ENCODE measurements at places on chromosomes 2 and 18.

- no peak for DNase-seq
Measured at GRCh38 chr2:158766524-158766923, 28.6 kb upstream of the DAPL1 start.

DNA sequence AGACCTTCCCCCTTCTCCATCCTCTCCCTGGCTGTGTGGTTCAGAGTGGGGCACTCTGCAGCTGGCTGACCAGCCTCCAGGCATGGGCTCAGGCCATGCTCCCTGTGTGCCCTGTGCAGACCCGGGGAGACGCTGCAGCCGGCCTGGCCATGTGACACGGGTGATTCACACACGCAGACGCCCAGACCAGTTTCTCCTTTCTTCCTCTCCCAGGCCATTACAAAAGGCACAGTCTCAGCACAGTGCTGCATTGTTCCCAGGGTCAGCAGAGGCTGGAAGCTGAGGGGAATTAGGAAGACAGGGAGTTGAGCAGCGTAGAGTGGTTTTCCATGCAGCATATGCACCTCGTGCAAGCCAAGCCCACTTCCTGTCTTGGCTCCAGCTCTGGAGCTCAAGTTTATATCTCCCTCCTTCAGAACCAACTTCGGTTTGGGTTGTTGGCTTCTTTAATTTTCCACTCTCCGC is 288.5 kb downstream of the TNS1 start:
- no peak for DNase-seq

DNA sequence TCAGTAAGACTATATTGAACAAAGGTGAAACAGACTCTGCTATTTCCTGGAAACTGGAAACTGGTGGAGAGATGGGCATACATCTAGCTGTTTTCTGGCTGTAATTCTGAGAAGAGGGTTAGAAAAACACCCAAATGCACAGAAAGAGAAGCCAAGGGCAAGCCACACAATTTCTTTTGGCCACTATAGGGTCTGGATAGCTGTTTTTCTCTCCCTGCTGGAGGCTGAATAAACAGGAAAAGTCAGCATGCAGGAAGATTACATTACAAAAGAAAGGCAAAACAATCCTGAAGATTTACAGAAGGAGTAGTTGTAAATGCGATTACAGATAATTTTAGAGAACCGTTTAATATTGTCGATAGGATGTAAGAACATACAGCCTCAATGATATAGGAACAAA is 186.2 kb upstream of the REG3G start:
- no peak for DNase-seq

- DNase-seq, result no peak
Measured at GRCh38 chr2:9907402-9907801, 44.1 kb upstream of the GRHL1 start.

- DNase-seq, result no peak
Measured at GRCh38 chr2:29898999-29899398, 22.4 kb downstream of the ALK start.

- no peak for DNase-seq
Measured at GRCh38 chr2:15726321-15727057, 134.8 kb downstream of the DDX1 start.

DNA sequence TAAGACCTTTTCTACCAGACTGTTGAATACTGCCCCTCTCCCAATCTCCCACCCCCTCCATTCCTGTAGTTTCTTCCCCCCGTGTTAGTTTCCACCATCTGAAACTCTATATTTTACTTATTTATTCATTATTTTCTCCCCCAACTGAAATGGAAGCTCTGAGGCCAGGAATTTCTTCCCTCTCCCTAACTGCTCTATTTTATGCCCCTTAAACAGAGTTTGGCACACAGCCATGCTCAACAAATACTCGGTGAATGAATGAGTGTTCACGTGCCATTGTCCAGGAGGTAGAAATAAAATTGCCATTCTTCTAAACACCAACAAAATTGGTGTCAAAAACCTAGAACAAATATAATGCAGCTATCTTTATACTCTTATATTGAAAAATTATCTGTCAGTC is 5.6 kb downstream of the ITGB1BP1 start:
- no peak for DNase-seq

DNA sequence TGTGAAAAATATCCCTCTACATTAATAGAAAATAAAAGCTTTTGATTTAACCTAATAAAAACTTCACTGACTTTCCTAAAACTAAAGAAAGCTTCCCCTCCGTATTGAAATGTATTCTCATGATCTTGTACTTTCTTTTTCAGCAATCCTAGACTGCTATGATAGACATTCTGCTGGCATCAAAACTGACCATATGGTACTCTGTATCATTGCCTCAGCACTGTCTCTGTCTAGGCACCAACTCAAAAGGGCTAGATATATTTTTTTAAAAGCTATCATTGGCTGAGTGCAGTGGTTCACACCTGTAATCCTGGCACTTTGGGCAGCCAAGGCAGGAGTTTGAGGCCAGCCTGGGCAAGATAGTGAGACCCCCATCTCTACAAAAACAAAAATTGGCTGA is 32.9 kb downstream of the CDKL4 start:
- DNase-seq, result no peak

GRCh38 chr2:217727801-217728200 is 275.0 kb downstream of the TNS1 start:
- no peak for DNase-seq

DNA sequence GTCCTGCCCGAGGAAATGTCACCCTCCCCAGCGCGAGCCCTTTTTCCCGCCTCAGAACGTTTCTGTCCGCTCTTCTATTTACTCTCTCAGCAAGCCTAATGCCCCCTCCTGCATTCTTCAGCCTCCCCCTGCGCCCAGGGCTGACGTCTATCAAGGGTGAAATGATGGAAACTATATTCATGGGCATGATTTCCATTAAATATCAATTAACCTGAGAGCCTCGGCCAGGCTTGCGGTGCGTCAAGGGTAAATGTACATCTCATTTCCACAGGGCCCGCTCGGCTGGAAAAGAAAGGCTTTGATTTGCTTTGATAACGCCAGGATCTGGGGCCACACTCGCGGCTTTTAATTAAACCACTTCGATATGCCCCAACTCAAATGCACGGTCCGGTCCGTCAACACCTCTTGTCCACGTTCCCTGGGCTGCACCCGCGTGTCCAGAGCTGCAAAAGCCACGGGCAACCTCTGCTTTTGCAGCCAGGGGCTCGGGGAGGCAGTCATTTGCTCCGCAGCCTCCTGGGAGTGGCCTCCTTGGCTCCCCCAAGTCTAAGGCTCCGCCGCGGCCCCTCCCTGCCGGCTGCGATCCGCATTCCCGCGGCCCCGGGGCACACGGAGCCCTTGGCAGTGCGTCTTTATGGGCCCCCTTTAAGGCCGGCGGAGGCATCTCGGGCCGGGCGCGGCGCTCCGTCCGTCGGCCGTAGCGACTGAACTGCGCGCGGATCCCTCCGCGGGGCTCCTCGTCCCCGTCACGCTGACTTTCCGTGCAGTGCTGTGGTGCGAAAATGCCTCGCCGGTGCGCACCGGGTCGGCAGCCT is at the start of gene HOXD8:
Gene HOXD8, plus strand, starts transcription at position 724 of the 815 bp plus-strand sequence. CDS start 662 bp downstream, outside the sequence.
- DNase-seq, result no peak

DNA sequence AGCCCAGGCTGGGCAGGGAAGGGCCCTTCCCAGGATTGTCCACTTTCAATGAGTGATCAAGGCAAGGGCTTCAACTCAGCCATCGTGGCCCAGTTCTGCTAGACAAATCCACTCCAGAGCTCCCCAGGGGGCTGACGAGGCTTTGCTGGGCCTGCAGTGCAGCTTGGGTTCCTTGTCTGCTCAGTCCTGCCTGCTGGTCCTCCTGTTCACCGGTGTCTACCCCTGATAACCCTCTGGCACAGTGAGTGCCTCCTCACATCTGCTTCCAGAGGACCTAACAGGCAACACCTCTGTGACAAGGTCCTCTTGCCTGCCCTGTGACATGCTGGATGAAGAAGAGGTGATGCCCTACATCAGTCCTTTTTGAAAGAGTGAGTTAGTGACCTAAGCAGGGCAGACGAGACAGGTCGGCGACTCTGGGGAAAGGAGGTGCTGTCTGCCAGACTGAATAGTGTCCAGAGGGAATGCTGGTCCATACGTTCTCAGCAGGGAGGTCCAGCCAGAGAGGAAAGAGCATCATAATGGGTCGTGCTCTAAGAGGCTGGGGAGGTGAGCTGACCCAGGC is 20.9 kb upstream of the KCNF1 start:
- DNase-seq, result no peak

DNA sequence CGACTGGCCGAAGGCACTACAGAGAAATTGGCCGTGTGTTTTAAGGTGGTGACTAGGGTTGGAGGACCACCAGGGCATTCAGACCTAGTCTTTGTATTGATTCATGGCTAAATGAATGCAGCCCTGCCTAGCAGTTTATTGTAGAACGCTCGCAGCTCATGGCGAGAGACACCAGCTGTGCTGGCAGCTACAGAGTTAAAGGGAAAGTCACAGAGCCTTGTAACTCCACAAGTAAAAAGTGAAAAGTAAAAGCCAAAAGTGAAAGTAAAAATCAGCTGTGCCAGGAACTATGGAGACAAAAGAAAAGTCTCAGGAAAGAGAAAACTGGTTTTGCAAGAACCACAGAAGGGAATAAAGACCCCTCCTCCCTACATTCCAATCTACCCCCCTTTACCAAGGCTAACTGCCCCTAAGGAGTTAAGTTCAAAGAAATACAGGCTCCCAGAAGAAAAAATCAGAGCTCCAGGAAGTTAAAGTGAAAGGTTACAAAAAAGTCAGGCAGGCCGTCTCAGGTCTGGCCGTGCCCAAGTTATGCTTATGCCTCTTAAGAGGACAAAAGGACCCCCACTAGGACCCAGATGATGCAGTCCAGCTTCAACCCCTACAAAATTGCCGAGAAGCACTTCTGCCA is 46.4 kb upstream of the SELENOI start:
- peak; percentile 57 for DNase-seq

DNA sequence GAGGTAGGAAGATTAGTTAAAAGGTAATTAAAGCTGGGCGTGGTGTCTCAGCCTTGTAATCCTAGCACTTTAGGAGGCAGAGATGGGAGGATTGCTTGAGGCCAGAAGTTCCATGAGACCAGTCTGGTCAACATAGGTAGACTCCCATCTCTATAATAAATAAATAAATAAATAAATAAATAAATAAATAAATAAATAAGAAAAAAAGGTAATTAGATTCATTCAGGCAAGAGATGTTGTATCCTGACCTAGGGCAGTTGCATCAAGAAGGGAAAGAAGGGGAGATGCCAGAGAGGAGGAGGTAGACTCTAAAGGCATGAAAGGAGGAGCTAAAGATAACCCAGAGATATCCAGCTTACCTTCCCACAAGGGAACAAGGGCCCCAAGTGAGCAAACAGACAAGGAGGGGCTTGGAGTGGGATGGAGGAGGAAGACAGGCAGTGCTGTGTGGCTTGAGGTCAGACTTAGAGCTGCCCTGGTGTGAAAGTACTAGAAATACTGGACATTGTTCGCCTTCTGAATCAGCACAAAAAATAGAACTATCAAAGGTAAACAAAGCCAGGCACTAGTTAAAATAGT is 7.4 kb upstream of the RAB1A start:
- DNase-seq, result no peak

DNA sequence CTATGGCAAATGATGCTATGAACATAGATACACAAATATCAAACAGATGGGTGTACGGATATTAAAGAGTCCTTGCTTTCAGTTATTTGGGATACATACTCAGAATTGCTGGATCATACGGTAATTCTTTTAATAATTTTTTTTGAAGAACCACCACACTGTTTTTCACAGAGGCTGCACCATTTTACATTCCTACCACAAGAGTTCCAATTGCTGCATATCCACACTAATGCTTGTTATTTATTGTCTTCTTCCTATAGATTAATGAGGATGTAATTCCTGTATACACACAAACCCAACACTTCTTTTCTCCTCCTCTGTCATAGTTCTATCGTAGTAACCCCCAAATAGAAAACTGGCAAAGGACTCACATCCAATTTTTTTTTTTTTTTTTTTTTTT is 21.7 kb downstream of the CD302 start:
- no peak for DNase-seq

DNA sequence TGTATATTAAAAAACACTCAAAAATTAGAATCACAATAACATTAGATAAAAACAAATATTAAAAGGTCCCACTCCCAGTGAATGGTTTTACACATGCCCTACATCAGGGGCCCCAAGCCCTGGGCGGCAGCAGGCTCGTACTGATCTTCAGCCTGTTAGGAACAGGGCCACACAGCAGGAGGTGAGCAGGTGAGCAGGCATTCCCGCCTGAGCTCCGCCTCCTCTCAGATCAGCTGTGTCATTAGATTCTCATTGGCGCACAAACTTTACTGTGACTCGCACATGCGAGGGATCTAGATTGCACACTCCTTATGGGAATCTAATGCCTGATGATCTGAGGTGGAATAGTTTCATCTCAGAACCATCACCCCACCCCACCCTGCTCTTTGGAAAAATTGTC is 74.2 kb downstream of the MBD2 start:
- no peak for DNase-seq

DNA sequence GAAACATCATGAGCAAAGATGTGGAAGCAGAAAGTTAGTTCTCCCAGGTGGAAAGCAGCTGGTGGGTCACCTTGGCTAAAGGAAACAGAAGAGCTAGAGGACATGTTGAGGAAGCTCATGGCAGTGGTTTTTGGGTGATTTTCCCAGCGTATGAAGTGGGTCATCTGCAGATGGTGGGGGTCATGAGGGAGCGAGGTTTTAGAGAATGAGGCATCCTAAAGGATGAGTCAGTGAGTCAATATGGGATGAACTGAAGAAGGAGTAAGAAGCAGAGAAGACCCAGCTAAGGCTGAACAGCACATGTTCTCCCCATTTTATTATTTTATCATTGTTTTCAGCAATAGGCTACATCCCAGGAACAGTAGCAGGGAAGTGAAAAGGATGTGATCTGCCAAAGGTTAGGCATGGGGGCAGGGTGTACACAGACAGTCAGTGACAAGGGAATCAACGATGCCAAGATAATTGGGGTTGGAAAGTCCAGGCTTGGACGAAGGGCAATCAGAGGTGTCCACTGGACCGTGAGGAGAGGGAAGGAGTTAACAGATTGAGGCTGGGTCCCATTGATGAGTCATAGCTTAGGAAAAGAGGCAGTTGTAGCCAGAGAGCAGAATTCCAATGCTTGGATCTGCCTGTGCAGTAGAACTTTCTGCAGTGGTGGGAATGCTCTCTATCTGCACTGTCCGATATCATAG is 289.3 kb upstream of the RAB12 start:
- no peak for DNase-seq

DNA sequence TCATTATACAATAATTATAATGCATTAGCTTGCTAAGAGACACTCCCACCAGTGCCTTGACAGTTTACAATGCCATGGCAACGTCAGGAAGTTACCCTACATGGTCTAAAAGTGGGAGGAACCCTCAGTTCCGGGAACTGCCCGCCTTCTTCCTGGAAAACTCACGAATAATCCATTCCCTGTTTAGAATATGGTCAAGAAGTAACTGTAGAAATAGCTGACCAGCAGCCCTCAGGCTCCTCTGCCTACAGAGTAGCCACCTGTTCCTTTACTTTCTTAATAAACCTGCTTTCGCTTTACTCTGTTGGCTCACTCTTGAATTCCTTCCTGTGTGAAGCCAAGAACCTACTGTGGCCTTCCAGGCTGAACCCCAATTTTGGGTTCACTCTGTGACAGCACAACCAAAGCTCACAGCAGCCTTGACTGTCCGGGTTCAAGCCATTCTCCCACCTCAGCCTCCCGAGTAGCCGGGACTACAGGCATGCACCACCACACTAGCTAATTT is 20.0 kb upstream of the PTPN2 start:
- peak; percentile 75 for DNase-seq
